Activated CD8-positive, alpha-beta T cell treated with anti-CD3 and anti-CD28 coated beads, Interleukin-2, amount 10 ng/mL, durations not matched to agents 7 days and 5 days (primary cell): ENCODE measurements at places on chromosomes 7 and 10.
A peak's percentile ranks its signal among the peaks of the same experiment; 100 is the strongest.

- no peak for DNase-seq
Measured at GRCh38 chr10:130761788-130762301, 549.7 kb downstream of the TCERG1L start.

- no peak for DNase-seq
Measured at GRCh38 chr7:50228148-50228547, 76.4 kb upstream of the IKZF1 start.

DNA sequence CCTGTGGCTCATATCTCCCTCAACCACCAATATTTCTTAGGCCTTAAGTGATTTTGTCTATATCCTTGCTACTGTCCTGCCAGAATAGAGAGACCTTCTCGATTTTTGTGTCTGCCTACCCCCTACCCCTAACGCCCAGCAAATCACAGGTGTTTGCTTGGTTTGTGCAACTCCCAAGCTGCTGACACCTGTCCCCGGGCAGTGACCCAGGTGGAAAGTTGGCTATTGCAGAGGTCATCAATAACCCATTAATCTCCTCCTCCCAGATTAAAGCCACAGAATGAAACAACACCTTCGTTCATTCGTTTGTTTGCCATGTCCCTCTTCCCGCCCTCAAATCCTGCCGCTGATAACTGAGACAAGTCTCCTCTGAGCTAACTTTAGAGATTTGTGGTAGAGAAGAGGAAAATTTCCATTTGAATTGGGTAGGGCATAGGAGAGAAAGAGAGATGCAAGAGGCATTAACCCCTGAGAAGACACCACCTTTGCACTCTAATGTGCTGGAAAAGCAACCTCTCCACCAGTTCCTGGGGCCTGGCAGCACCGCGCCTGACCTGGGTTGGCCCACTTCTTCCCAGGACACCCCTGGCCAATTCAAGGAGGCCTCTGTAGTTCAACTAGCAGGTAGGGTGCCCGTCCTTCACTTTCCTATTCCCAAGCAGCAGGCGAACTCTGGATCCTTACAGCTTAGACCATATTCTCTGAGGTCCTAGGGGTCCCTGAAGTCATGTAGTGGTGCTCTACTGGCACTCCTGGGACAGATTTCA is 3.0 kb downstream of the NEUROG3 start:
- no peak for DNase-seq

- DNase-seq: no peak
Measured at GRCh38 chr7:26096136-26096535, 55.9 kb upstream of the NFE2L3 start.

GRCh38 chr10:110354322-110354766 is 49.6 kb upstream of the SMNDC1 start:
- peak; percentile 88 for DNase-seq

DNA sequence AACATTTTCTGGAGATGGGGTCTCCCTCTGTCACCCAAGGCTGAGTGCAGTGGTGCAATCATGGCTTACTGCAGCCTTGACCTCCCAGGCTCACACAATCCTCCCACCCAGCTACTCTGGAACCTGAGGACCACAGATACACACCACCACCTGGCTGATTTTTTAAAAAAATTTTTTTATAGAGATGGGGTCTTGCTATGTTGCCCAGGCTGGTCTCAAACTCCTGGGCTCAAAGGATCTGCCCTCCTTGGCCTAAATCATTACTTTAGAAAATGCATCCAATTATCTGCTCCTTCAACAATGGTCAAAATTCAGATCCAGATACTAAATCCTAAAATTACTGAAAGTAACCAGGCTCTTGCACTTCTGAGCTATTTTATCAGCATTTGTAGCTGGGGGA is 55.2 kb downstream of the CTBP2 start:
- DNase-seq: no peak

DNA sequence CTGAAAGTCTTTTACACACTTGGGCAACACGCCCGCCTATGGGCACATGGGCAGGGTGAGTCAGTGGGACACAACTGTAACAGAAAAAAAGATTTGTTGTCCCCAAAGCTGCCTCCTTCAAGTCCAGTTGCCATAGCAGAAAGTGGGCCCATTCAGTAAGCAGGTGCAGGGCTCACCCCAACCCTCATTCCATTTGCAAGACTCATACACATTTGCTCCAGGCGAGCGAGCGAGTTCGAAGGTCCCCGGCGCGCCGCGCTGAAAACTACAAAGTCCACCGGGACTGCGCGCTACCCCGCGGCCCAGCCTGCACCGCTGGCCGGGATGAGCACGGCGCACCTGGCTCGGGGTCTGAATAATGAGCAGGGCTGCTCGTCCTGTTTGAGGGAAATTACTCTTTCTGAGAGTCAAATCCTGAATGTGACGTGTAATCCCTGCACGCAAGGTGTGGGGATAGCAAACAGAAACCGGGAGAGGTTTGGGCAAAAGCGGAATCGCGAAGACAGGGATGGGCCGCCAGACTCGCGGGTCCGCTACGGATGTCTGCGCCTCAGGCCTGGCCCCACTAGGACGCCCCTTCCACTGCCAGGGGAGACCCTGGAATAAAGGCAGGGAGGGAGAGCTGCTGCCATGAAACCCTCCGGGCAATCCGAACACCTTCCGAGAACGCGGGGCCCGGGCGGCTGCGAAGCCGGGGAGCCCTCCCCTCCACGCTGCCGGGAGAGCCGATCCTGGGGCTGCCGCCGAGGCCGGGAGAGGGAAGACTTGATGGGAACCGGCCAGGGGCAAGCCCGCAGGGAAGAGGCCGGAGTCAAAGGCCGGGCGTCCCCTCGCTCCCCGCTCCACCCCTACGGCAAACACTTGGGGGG is 982 bp downstream of the COBL start:
- no peak for DNase-seq

DNA sequence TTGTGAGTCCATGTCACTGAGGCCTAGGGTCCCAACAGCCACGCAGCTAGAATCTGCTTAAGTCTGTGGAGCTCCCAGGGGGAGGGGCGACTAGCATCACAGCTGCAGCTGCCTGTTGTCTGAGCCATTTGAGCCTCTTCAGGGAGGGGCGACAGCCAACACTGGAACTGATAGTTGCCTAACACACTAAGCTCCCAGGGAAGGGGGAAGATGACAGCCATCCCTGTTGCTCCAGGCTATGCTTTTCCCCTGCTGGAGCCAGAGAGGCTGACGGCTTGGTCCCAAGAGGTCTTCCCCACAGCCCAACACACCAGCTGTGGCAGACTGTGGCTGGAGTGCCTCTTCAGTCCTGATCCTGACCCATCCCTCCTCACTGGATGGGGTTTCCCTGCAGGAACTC is 817.5 kb downstream of the NXPH1 start:
- no peak for DNase-seq

GRCh38 chr7:155191901-155192478 is 105.7 kb upstream of the INSIG1 start:
- no peak for DNase-seq

DNA sequence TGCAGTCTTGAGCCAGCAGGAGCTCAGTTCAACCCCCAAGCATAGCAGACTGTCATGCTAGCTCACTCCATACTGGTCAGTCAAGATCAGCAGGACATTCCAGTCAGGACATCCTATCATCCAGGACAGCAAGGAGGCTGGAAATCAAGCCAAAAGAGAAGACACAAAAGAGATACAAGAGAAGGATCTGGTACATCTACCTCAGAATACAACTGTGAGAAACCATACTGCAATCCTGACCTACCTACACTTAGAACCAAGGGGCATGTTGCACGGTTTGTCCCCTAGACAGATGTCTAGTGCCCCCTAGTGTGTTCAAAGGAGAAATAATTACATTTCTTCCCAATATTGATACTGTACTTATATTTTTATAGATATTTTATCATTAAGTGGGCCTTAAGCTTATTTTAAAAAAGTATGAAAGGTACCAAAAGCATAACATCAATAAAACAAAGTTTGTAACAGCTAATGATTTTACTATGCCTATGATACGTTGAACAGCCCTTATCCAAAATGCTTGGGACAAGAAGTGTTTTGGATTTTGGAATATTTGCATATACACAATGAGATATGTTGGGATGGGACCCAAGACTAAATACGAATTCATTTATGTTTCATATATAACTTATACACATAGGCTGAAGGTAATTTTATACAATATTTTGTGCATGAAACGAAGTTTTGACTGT is 26.7 kb downstream of the ERCC6 start:
- peak; percentile 47 for DNase-seq

DNA sequence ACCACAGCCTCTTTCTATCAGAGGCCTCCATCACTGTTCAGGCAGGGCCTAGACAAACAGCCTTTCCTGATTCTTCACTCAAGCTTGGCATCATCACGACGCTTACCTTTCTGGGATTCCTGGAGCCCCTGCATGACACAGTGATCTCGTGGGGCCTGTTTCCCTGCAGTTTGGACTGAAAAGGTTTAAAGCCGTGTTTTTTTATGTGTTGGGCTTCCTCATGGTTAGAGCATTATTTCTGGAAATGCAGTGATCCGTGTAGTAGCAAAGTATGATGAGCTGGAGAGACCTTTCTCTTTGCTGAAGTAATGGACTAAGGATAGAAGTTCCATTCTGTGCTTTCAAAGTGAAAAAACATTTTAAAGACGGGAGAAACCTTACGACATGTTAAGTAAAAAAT is 169.1 kb downstream of the BMPER start:
- no peak for DNase-seq
